ENCODE measurements at places on chromosomes 7 and 10.

GRCh38 chr10:79401015-79401921 is 44.2 kb downstream of the ZCCHC24 start:
- no peak for DNase-seq

DNA sequence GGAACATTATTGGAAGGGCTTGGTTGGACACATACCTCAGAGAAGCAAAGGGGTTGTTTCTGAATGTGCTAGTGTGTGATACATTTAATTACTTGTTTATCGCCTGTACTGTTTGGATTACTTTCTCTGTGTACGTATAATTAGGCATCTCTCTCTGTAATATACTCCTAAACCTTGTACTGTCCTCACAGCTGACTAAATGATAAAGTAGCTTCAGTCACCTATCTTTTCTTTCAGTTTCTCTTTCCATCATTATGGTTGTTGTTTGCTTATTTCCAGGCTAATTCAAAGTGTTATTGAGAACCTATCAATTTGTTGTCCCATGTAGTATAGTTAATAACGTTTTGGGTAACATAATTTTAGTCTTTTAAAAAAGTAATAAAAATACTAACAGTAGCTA is 34.0 kb downstream of the MXI1 start:
- DNase-seq = no peak

GRCh38 chr7:2233926-2234325 is 1.2 kb upstream of the MAD1L1 start:
- DNase-seq = no peak

DNA sequence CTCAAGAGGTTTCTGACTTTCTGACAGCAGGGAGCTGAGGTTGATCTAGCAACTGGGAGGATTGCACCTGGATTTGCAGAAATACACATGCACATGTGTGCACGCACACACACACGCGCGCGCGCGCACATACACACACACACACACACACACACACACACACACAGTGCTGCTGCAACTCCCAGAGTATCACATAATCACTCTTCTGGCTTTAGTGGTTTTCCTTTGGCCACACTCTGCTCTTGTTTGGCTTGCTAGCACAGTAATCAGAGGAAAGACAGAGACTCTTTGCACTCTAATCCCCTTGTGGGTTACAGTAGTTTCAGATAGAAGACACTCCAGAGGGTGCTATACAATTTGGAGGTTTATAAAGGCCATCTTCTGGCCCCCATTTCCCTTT is 705.0 kb downstream of the AUTS2 start:
- DNase-seq = no peak

DNA sequence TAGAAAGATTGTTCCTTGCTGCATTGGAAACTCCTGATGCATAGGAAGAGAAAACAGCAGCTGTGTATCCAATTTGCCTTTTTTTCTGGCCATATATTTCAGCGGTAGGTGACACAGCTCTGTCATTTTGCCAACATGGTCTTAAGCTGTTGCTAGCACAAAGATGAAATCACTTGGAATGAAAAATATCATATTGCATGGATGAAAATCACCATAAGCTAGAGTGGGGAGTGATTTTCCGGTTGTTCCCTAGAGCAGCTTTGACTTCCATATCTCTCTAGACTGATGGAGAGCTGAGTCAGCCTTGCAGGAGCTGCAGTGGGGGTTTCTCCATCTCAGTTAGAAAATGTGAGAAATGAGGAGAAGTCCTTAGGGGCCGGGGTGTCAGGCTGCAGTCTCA is 38.3 kb upstream of the BTBD16 start:
- DNase-seq = peak; percentile 55

GRCh38 chr7:156640949-156641485 is 443 bp downstream of the RNF32 start:
- no peak for DNase-seq

- DNase-seq = no peak
These were observed 218.8 kb downstream of the EBF3 start for GRCh38 chr10:129745186-129745750.

GRCh38 chr7:54546081-54546985 is 4.2 kb downstream of the VSTM2A start:
- no peak for DNase-seq

GRCh38 chr10:131625041-131625440 is 275.8 kb upstream of the PPP2R2D start:
- DNase-seq = no peak

DNA sequence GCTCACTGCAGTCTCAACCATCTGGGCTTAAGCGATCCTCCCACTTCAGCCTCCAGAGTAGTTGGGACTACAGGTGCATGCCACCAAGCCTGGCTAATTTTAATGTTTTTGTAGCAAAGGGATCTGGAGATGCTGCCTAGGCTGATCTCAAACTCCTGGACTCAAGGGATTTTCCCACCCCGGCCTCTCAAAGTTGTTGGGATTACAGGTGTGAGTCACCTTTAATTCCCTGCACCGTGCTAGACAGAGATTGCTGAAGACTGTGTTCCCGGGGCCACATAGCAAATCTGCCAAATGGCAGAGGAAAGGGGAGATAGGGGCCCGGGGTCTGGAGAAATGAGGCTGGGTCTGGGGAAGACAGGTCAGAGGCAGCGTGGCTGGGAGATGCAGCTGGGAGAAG is 20.6 kb upstream of the PSMG3 start:
- DNase-seq = no peak

DNA sequence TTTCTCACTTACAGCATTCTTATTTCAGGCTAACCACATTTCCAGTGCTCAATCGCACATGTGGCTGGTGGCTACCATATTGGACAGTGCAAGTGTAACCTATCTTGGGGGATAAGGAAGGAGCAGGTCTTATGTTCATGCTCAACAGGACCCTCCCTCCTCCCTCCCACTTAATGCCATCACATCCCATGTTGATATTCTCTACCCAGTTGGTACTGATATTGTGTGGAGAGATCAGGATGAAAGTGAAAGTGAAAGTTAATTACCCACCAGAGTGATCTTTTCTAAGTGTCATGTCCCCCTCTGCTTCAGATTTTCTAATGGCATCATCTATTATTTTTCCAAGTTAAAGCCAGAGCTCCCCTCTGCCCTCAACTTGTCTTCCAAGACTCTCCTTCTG is 91.6 kb downstream of the BMPER start:
- DNase-seq = no peak

GRCh38 chr7:84231157-84231556 is 36.6 kb upstream of the SEMA3A start:
- no peak for DNase-seq

DNA sequence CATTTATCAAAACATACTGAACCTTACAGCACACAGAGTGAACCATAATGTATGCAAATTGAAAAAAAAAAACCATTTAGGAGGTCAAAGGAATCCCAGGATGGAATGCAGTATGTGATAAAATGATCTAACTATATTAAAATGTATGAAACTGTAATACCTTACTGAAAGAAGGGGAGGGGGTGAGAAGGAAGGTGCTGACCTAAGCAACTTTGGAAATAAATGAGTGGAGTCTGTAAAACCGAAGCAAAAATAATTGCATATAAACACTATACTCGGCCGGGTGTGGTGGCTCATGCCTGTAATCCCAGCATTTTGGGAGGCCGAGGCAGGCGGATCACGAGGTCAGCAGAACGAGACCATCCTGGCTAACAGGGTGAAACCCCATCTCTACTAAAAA is 69.4 kb downstream of the XPNPEP1 start:
- DNase-seq = no peak

DNA sequence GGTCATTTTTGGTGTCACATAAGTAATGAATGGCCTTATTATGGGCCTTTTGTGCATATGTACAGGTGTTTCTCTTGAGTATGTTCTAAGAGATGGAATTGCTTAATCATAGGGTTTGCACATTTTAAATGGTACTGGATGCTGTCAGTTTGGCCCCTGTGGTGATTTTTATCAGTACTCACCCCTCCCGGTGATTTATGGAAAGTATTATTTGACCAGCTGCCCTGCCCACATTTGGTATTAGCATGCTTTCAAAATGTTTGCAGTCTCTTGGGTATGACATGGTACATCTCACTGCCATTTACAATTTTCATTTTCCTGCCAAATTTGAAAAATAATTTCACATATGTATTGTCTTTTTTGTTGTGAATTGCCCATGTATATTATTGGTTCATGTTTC is 427.7 kb downstream of the LRMDA start:
- DNase-seq = no peak

DNA sequence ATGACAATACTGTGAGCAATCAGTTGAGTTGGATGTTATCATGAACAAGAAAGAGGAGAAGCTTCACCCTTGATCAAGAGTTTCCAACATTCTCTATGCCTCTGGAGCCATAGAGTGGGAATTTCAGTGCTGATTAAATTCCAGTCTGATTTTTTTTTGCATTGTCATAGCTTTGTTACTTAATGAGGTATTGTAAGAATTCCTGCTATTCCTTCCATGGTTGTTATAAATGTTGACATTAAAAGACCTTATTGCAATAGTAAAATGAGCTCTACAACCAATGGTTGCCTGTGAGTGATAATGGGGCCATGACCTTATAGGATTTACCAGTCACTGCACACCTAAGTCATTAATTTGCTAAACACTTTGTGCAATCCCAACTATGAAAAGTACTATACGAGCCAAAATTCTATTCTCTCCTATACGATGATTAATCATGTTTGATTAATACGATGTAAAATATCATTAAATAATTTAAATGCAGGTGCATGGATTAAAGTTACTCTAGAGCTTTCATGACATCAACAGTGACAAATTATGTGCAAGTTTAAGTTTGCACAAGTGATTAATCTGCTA is 353.2 kb upstream of the KLF6 start:
- DNase-seq = no peak

DNA sequence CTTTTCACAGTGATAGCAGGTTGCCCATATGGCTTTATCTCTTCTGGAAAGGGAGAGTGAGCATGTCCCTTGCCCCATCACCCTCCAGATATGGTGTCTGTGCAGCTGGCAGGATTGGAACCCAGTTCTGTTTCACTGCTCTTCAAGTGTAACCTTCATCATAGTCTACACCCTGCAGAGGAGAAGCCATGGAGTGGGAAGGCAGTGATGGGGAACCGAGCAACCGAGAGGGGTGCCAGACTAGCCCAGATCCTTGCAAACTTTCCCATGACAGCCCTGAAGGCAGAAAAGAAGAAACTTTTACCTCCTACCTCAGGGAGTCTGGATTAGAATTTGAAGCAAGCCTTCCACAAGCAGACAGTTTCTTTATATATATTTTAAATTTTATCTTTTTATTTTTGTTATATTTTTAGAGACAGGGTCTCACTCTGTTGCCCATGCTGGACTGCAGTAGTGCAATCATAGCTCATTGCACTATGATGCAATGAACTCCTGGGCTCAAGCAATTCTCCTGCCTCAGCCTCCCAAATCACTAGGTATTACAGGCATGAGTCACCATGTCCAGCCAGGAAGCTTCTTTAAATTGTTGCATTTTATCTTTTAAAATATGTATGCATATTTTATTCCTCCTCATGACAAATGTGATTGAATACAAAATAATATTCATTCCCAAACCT is 133.3 kb downstream of the KCNMA1 start:
- DNase-seq = no peak

DNA sequence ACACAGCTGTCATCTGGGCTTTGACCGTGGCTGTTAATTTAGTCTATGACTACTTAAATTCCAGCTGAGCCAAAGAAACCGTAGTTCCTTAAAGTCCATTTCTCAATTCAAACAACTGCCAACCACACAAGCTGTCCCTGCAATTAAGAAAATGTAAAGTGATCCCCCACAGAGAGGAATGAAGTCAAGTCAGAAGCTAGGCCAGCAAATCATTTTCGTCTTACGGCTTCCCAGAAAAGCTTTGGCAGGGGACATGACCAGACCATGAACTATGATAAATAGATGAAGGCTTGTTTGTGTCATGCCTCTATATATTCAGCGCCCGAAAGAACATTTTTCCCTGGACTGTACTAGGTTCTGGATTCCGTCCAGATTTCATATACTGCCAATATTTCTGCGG is 54.6 kb downstream of the HACD1 start:
- peak; percentile 63 for DNase-seq

DNA sequence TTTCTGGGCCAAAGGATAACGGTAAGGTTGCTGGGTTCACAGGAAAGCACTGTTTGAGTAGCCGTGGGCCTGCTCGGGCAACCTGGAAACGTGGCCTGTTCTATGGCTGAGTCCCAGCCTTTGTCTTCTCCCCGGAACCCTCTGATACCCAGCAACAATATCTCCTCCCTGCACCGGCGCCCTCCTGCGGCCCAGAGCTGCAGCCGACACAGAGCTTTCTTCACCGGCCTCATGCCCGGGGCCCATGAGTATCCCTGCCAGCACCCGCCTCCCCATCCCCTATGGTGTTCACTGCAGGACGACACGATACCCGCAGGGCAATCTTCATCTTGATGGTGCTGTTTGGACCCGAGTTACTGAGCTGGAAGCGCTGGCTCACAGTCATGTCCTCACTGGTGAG is 38.6 kb upstream of the NCAPG2 start:
- DNase-seq = no peak

GRCh38 chr7:94547126-94547525 is 37.5 kb downstream of the CASD1 start:
- no peak for DNase-seq

DNA sequence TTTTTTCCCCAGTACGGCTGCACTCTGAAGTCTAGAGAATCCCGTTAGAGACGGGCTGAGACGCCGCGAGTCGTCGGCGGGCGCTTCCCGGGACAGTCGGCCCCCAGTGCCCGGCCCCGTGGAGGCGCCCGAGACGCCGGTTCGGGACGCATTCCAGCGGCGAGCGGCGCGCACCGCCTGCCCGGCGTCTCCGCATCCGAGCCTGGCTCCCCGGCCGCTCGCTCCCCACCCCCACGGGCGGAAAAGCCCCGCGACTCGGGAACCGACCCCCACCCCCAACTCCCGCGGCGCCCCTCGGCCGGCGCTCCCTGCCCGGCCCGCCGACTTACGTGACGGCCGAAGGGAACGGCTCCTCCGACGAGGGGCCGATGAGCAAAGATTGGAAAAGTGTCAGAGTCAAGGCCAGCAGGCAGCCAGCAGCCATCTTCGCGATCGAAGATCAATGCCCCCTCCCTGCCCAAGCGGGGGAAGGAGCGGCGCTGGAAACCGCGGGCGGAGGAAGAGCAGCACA is 486 bp downstream of the CACNA2D1 start:
- no peak for DNase-seq

DNA sequence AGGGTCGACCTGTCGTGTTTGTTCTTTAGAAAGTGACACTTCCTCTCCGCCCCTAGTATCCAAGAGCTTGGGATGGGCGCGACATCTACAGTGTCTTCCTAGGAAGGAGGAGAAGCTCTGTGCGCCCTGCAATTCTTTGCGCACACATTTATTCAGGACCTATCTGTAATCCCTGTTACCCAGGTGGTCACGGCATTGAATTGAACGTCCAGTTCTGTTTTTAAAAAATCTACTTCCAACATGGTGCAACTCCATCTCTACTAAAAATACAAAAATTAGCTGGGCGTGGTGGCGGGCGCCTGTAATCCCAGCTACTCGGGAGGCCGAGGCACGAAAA is 606 bp upstream of the LAMB1 start:
- DNase-seq = no peak

- DNase-seq = no peak
These were observed 109.2 kb downstream of the SORCS3 start for GRCh38 chr10:104750291-104750690.
